ENCODE measurements at places on chromosomes 3 and 15.

GRCh38 chr3:150725548-150725947 lies 21.8 kb upstream of the ERICH6 start:
- no peak for DNase-seq

DNA sequence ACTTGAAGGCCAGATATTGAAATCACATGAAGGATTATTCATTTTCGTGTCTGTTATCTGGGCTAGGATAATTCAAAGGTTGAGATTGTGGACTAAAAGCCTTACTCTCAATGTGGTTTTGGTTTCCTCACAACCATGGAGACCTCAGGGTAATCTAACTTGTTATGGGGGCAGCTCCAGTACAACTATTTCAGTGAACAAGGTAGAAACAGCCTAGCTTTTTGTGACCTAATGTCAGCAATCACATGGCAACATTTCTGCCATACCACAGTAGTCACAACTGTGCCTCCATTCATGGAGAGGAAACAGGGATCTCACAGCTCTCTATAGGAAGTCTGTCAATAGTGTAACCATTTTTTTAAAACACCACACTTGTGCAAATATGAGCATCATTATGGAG lies 62.4 kb upstream of the RARB start:
- no peak for DNase-seq

DNA sequence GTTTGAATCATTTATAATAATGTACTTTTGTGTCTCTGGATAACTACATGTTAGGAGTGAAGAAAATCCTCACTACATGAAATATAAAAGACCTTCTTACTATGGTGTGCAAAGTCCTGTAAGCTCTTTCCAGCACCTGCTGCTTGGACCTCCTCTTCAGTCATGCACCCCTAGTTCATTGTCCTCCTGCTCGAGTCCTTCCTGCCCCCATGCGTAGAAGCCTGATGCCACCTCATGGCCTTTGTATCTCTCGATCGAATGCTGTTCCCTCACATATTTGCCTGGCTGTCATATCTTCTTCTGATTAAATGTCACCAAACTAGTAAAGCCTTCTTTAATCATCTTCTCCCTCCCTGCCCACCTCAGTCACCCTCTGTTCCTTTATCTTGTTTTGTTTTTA lies 49.9 kb upstream of the SUCLG2 start:
- DNase-seq, result no peak

GRCh38 chr3:6935970-6936369 lies 75.1 kb downstream of the GRM7 start:
- no peak for DNase-seq

DNA sequence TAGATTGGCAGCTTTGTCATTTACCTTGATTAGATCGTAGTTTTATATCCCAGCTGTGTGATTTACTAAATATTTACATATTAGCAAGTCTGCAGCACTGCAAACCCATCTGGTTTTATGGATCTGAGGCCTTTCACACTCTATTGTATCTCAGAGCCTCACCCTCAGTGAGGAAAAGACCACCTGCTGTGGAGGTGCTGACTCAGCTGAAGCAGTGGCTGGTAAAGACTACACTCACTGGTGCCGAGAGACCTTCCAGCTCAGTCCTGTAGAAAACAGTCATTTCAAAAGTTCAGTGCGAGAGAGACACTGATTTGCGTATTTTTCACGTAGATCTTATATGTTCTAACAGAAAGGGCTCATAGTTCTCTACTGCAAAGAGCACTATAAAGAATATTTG lies 307.8 kb upstream of the TPM1 start:
- no peak for DNase-seq

DNA sequence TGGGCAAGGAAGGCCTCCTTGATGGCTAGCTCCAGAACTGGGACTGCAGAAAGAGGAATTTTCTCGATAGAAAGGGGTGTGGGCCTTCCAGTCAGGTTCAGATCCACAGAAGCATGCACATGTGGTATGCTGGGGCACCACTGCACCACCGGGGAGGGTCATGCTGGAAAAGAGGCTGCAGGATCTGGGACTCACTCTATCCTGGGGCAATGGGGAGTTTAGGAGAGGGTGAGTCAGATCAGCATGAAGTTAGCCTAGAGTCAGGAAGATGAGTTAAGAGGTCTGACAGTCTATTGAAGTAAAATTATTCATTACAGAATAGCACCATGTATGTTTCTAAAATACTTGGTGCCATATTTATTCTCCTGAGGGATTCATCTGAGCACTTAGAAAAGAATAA lies 130.2 kb upstream of the TOPAZ1 start:
- DNase-seq, result no peak

- DNase-seq, result no peak
Observed at GRCh38 chr3:29026286-29026685, 254.6 kb upstream of the RBMS3 start.

DNA sequence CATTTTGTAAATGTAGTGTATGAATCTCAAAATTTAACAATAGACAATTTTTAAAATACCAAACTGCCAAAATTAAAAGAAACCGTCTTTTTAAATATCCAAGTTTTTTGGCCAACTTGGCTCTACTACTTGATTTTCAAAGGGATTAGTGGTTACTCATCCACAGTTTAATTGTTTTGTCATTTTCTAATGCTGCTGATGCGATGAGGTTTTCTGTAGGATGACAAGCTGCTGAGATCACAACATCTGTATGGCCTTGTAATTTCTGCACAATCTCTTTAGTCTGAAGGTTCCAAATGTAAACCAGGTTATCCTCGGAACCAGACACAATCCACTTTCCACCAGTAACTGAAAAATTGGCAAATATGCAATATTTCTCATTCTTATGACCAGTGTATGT lies 1.5 kb downstream of the WDR5B start:
- DNase-seq, result no peak

DNA sequence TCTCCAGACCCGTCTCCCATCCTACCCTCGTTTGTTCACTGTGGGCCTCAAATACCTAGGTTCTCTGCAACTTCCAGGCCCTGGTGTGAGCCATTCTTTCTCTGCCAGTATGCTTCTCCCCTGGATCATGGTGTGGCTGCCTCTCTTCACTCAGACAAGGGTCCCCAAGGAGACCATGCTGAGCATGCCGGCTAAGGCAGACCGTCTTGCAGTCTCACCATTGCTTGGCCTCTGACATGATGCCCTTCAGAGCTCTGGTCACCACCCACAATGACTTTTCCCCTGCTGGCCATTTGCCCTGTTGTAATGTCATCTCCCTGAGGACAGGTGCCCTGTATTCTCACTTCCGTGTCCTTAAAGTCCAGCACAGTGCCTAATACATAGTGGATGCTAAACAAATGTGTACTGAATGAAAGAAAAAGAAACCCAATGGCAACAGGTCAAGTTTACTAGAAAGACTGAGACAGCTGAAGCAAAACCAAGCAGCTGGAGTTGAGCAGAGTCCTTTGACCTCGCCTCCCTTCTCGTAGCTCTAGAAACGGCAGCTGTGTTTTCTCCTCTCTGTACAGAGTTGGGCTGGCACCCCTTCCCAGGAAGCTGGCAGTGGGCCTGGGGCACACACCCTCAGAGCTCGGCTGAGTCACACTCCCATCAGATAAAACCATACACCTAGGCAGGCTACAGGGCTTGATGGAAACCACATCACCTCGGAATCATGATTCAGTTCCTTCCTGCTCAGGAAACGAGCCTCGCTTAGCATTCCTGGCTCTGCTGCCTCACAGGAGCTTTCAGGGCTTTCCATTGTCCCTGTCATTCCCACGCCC lies 8.6 kb downstream of the TLR9 start:
- DNase-seq, result no peak

GRCh38 chr15:40695469-40695890 lies 506 bp downstream of the RAD51 start:
- DNase-seq, result no peak

GRCh38 chr3:128878011-128878457 lies 1.4 kb upstream of the ACAD9 start:
- DNase-seq, result no peak

DNA sequence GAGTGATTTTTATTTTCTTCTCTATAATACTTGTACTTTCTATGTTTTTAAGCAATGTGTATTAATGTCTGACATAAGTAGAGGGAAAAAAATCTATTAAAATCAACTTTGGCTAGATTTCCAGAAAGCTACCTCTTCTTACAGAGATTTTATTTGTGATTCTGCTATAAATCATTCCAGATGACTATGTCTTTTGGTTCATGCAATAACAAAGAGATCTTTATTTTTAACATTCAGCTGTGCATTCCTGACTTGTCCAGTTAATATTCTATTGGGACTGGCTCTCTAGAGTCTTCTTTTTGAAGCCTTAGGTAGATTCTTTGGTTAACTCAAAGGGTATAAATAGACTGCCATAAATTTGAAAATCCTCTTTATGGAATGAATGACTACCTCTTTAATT lies 74.3 kb upstream of the ARPP21 start:
- DNase-seq, result no peak

DNA sequence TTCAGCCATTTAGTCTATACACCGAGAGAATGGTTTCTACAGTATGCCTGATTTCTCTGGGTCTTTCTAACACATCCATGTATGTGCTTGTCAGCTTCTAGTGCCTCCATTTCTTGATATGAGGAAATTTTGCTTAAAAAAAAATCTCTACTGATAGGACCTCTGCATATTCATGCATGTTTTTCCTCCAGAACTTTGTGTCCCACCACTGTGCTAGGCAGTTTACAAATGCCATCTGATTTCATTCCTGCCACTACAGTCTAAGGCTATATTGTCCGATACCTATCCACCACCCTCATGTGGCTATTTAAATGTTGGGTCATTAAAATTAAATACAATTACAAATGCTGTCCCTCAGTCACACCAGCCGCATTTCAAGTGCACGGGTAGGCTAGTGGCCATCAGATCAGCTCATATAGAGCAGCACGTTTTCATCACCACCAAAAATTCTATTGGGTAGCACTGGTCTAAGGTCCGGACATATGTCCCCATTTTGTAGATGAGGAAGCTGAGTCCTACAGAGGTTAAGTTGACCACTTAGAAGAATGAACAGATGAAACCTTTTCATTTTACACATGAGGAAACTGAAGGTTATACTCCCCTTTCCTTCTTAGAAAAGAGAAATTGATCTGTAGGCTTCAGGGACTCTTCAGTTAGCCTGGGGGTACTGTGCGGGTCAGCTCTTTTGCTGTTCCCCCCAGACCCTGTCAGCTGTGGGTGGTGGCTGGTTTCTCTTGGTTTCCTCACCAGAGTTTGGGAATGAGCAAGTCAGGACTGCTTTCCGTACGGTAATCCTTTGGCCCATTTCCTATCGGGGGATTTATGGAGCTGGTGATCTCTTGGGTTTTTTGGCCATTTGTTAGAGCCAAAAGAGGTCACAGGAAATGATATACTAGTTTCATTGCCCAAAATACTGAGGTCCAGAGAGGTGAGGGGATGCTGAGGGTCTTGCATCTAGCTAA lies 56.5 kb downstream of the SMAD3 start:
- no peak for DNase-seq

GRCh38 chr15:51307811-51308210 lies 30.6 kb downstream of the CYP19A1 start:
- no peak for DNase-seq

GRCh38 chr15:31387479-31388118 lies 61.0 kb downstream of the KLF13 start:
- DNase-seq, result no peak

- no peak for DNase-seq
Observed at GRCh38 chr15:86647810-86648440, 568.3 kb downstream of the AGBL1 start.

DNA sequence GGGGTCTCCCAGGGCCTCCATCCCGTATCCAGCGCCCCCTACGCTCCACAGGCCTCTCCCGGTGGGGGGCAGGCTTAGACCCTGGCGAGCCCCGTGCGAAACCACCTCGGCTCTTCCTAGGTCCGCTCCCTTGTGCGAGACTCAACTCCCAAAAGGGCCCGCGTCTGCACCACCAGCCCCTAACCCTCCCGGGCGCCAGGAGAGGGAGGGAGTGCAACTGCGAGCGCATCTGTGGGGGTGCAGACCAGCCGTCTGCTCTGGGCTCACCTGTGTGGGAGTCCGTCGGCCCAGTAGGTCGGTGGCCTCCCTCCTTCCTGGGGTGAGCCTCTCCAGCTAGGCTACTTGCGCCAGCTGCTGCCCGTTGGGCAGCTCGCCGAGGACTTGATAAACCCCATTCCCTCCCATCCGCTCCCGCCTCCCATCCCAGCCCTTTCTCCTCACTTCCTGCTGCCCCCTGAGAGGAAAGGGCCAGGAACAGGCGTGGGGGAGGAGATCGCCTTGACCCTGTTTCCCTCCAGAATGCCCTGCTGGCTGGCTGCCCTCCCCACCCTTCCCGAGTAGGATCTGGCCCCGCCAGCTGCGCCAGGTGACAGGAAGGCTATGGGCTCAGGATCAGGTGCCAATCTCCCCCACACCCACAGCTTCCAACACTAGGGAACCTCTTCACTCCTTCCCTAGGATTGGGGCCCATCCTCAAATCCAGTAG lies at the start of gene HYAL2:
Gene HYAL2 (minus strand): TSS at position 360 of the 706 bp plus-strand sequence. CDS start 2,256 bp downstream, outside the sequence.
- DNase-seq, result no peak

DNA sequence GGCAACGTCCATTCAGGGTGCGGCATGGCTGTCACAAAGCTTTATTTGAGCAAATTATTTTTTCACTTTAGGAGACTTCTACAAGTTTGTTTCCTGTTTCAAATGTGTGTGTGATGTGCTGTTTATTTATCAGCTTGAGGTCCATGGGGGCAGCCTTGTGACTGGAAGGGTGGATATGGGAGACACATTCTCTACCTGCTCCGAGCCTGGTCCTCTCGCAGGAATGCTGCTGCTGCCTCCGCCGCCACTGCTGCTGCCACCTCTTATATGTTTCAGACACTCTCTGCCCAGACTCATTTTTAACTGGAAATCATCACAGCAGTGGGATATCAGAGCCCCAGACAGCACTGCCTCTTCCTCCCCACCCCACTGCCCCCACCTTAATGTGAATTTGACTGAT lies 83.5 kb upstream of the PXYLP1 start:
- no peak for DNase-seq

- DNase-seq, result no peak
Observed at GRCh38 chr15:68325726-68326125, 48.2 kb downstream of the FEM1B start.

DNA sequence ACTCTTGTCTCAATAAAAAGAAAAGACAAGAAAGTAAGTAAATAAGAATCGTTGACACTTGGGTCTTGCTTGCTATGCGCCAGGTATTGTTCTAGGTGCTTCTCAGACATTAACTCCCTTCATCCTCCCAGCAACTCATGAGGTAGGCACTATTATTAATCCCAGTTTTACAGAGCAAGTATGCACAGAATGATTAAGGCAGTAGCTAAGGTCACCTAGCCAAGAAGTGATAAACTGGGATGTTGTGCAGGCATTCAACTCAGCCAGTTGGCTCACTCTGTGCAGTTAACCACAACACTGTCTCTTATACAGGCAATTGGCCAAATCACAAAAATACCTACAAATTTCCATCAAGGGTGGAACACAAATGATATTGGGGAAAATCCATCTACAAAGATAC lies 1.7 kb upstream of the C3orf33 start:
- no peak for DNase-seq

DNA sequence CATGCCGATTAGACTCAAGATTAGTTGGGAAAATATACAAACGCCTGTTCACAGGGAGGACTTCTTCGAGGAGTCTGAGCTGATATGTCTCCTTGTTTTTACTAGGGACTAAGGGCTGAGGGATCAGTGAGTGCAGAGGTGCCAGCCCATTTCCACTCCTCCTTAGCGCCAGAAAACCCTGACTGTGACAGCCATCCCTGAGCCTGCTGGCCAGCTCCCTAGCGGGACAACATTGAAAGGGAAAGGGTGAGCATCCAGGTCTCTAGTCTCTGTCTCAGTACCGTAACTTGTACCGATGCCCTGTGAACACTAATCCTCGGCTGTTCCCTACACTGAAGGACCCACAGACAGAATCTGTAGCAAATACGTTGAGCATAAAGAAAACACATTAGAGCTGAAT lies 243.4 kb downstream of the WNT5A start:
- no peak for DNase-seq
